ENCODE measurements at places on chromosomes 6 and 20. TPM values are rescaled to one million over a fixed set of nuclear protein-coding genes. Genes with fewer than 3 reads are reported as not detected.

Gene TP53TG5
- total RNA-seq = not detected

Gene HLA-DQB2
- not detected for total RNA-seq

Gene NECAB3
- 14.8 TPM for total RNA-seq

Gene MYBL2
- 30.9 TPM for total RNA-seq

Gene TRPC4AP
- 34.8 TPM for total RNA-seq

Gene SLC13A3
- 1.5 TPM for total RNA-seq

Gene ENPP5
- total RNA-seq = 0.59 TPM

Gene SLC23A2
- total RNA-seq = 48.4 TPM

Gene AVP
- not detected for total RNA-seq

Gene MLN
- total RNA-seq = not detected

GRCh38 chr6:17448165-17448564 lies 54.8 kb downstream of the CAP2 start:
- no peaks in the 10 kb centered on the region for H3K36me3 ChIP-seq
- H3K4me3 ChIP-seq = no peak overlapping the region
- H3K4me1 ChIP-seq = no peaks in the 10 kb centered on the region
- DNase-seq = no peak

DNA sequence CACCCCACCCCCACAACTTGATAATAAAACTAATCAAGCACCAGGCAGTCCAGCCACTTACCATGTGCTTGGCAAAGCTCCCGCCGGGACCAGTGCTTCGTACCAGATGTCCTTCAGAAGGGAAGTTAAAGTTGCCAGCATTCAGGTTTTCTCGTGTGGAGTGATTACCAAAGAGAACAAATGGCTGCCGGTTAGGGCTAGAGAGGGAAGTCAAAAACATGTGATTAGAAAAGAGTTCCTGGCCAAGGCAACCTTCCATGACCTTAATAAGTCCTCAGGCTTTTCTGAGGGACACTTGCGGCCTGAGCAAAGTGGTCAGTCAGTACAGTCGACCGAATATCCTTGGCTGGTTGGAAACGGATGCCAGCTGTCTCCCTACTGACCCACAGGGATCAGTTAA lies 67.0 kb downstream of the DNAAF9 start:
- no peak for DNase-seq
- H3K4me1 ChIP-seq = no peaks in the 10 kb centered on the region
- no peak overlapping the region for H3K27ac ChIP-seq

DNA sequence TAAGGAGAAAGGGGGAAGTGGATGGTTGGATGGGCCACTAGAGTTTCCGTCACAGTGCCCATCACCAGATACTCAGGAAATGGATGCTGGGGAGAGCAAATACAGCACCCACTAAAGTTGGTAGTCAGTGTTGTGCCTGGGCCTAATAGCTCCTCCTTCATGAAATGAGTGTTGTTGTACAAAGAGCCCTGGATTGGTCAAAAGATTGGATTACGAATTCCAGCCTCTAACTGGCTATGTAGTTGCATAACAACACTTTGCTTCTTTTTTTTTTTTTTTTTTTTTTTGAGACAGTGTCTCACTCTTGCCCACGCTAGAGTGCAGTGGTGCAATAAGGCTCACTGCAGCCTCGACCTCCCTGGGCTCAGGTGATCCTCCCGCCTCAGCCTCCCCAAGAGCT lies 27.4 kb downstream of the KCNG1 start:
- no peak overlapping the region for H3K27ac ChIP-seq
- no peak overlapping the region for H3K4me3 ChIP-seq

- no peaks in the 10 kb centered on the region for H3K27me3 ChIP-seq
- no peaks in the 10 kb centered on the region for H3K4me1 ChIP-seq
- H3K36me3 ChIP-seq = no peaks in the 10 kb centered on the region
- H3K4me3 ChIP-seq = no peak overlapping the region
- H3K27ac ChIP-seq = no peak overlapping the region
- DNase-seq = no peak
Observed at GRCh38 chr6:74891349-74891831, 314.5 kb downstream of the COL12A1 start.

- H3K36me3 ChIP-seq = no peaks in the 10 kb centered on the region
- no peak overlapping the region for H3K27ac ChIP-seq
- no peaks in the 10 kb centered on the region for H3K27me3 ChIP-seq
- DNase-seq = no peak
- H3K4me1 ChIP-seq = no peaks in the 10 kb centered on the region
Observed at GRCh38 chr6:91298543-91299145, 711.8 kb upstream of the MAP3K7 start.

GRCh38 chr20:56469077-56469449 lies 636 bp downstream of the RTF2 start:
- no peak for DNase-seq
- peak overlapping the region; percentile 68 for H3K27ac ChIP-seq
- peaks cover 7% of the 10 kb centered on the region for H3K36me3 ChIP-seq
- peak overlapping the region; percentile 66 for H3K4me3 ChIP-seq

- no peak overlapping the region for H3K27ac ChIP-seq
- no peak overlapping the region for H3K4me3 ChIP-seq
- H3K27me3 ChIP-seq = no peaks in the 10 kb centered on the region
- DNase-seq = no peak
- no peaks in the 10 kb centered on the region for H3K36me3 ChIP-seq
Observed at GRCh38 chr6:24752917-24753492, 21.7 kb upstream of the GMNN start.

DNA sequence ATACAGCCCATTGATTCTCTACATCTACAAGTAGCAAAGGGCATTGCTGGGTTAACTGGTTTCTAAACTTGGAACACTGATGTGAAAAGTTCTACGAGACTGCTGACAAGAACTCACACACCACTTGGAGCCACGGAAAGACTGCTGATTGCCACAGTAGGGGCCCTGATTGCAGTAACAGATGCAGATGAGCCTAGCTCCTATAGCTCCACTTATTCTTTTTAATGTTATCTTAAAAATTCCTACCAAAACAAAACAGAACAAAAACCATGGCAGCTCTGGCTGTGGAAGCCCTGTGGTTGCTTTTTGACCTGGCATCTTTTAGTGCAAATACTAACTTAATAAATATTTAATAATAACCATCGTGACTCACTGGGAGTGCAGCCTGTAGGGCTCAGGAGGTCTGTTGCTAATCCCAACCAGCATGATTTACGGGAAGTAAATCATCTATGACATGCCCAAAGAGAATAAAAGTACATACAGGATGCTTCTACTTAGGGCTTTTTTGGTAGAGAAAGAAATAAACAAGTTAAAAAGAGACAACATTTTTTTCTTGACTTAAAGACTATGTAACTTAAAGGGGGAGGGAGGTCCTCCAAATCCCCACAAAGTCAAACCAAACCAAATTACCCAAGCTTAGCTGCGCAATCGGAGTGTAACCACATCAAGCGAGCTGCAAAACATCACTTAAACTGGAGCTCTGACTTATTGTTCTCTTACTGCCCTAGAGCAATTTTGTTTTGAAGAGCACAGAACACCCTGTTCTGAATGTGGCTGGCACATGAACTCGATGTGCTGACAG lies 87.2 kb downstream of the FKBP5 start:
- H3K4me3 ChIP-seq = no peak overlapping the region
- H3K27me3 ChIP-seq = no peaks in the 10 kb centered on the region
- peak overlapping the region; percentile 89 for H3K27ac ChIP-seq
- H3K4me1 ChIP-seq = peaks cover 30% of the 10 kb centered on the region

DNA sequence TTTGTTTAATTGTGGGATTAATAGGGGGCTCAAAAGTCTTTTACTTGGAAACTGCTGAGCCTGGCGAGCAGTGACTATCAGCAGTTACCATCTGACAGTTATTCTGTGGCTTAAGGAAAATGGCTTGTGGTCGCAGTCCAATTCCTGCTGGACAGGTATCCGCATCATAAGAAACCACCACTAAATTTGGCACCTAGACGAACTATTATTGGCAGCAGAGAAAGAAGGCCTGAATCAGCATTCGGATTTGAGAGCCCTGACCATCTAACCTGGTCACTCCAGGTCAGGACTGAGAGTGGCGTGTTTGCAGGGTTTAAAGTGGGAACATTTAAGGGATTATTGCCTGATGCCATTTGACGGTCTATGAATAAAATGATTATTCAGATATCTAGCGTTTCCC lies 146.4 kb downstream of the RPS12 start:
- no peaks in the 10 kb centered on the region for H3K27me3 ChIP-seq
- no peak overlapping the region for H3K4me3 ChIP-seq
- H3K36me3 ChIP-seq = no peaks in the 10 kb centered on the region
- no peak overlapping the region for H3K27ac ChIP-seq
- no peaks in the 10 kb centered on the region for H3K4me1 ChIP-seq

DNA sequence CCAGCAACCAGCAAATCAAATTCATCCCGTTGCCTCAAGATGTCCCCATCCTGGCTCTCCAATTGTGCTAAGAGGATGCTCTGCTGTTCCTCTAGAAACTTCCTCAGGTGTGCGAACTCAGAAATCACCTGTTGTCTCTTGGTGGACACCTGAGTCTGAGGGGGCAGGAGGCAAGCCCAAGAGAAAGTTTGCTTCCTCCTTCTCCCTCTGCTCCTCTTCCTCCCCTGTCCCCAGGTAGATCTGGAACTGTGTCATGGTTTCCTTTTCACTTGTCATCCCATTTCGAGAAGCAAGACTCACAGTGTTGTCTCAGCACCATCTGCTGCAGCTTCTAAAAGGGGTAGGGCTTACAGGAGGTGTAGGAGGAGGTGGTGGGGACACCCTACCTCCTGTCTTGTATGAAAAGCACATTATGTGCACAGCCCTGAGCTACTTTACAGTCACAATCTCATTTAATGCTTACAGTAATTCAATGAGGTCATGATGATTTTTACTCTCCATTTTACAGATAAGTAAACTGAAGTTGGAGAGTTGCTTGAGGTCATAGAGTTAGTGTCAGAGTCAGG lies 2.5 kb downstream of the TRIM10 start:
- H3K36me3 ChIP-seq = no peaks in the 10 kb centered on the region
- no peak for DNase-seq

All from liver (tissue), 10 donors.